ENCODE measurements at places on chromosomes 6 and 20.

DNA sequence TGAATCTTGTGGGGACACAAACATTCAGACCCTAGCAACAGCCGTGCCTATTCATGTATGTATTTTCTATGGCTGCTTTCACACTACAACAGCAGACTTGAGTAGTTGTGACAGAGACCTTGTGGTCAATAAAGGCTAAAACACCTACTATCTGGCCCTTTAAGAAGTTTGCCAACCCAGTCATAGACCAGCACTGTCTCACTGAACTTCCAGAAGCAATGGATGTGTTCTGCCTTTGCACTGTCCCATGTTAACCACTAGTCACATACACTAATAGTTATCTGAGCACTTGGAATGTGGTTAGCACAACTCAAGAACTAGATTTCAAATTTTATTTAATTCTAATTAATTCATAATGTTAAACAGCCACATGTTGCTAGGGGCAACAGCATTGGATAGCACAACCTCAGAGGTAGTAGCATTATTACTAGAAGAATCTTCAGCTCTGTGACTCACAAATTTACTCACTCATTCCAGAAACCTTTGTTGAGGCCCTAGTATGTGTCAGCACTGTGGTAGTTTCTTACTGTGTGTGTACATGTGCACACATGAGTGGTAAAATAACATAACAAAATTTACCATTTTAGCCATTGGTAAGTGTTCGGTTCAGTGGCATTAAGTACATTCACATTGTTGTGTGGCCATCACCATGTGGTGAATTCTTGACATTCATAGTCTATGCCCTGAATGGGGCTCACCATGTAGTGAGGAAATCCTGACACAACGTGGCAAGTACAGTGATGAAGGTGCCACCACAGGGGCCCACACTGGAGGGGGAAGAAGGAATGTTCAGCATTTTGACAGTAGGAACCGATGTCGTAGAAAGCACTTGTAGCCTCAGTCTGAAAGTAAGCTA, 107.3 kb downstream of the CEP57L1 start:
- DNase-seq = no peak

DNA sequence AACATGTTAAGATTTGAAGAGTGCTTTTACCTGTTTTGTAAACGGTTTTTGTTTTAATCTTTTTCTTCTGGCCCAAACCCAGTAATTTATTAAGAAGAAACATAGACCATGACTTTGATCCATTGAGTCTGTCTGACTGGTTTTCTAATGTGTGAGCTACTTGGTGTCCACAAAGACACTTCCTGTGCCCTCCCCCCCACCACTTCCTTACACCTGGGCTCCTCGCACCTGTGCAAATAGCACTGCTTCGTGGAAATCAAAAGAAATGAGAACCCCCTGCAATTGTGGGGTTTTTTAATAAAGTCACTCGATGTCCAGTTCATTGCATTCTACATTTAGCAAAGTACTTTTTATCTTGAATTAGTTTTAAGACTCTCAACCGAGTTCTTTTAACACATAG, 65.5 kb downstream of the SMOC2 start:
- DNase-seq = no peak

DNA sequence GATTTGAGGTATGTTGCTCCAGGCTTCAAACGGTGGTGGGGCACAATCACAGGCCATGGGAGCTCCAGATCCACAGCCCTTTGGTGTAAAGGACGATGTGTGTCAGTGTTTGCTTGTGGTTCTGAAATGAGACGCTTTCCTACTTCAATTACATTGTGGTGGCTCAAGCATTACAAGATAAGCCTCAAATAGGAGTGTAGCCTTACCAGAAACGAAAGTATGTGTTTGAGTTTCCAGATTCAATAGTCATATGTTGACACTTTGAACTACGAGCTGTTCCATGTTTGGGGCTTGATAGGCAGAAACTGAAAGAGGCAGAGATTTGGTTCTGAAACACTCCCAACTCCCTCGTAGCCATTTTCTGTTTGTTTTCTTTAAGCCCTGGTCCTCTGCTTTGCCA, 187.1 kb downstream of the MYLK4 start:
- DNase-seq = no peak

GRCh38 chr6:110307368-110307767, 50.8 kb downstream of the METTL24 start:
- DNase-seq = no peak

DNA sequence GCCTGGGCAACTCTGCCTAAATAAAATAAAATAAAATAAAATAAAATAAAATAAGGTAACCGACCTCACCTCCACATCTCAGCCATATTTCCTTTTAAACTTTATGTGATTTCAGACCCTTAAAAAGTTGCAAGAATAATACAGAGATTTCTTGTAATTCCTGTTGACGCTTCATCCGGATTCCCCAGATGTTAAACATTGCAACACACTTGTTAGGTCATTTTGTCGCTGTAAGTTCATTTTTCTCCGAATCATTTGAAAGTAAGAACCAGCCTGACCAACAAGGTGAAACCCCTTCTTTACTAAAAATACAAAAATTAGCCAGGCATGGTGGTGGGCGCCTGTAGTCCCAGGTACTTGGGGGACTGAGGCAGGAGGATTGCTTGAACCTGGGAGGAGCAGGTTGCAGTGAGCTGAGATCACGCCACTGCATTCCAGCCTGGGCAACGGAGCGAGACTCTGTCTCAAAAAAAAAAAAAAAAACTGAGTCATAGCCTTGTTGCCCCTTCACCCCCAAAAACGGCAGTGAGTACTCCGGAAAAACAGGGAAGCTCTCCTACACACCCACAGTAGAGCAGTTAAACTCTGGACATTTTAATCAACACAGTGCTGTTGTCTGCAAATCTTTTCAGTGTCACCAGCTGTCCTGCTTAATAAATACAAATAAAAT, 5.9 kb downstream of the PYGB start:
- no peak for DNase-seq

DNA sequence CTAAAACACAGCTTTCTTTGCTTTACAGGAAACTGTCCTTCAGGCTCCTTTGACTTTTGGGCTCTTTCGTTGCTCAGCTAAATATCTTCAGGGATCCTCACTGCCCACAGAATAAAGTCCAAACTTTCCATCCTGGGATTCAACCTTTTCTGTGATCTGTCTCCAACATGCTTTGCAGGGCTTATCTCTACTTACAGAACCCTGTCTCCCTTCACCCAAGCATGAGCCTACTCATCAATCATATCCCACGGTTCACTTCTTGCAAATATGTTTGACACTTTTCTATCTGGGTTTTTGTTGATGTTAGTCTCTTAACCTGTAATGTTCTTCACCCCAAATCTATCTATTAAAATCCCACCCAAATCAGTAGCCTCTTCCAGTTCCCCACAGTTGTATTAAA, 327.3 kb upstream of the RNF24 start:
- no peak for DNase-seq

GRCh38 chr6:133544419-133544818, 303.3 kb downstream of the EYA4 start:
- no peak for DNase-seq

DNA sequence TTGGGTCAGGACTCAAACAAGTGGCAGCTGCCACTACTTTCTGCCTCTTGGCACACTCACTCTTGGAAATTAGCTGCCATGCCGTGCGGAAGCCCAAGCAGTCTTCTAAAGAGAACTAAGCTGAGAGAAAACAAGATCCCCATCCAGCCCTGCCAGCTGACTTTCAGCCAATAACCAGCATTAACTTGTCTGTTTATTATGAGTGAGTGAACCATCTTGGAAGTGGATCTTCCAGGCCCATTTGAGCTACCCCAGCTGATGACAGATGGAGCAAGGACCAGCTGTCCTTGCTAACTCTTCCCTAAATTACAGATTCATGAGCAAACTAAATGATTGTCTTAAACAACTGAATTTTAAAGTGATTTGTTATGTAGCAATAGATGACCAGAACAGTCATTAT, 73.9 kb upstream of the RBM24 start:
- DNase-seq = no peak

- DNase-seq = no peak
Observed at GRCh38 chr20:11569163-11569562, 348.5 kb upstream of the BTBD3 start.

- no peak for DNase-seq
Observed at GRCh38 chr6:150354754-150355571, 13.8 kb upstream of the IYD start.

DNA sequence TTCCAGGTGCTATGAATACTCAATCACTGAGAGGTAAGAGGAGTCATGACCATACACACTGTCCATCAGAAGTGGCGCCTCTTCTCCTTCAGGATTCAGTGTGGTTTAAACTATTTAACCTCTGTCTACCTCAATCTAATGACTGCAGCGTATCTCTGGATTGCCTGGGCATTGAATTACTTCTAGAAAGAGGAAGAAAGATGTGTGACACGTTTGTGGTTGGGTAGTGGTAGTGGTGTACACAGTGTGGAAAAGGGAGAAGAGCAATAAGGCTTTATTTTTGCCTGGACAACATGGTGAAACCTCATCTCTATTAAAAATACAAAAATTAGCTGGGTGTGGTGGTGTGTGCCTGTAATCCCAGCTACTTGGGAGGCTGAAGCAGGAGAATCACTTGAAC, 38.0 kb upstream of the ECHDC1 start:
- no peak for DNase-seq

DNA sequence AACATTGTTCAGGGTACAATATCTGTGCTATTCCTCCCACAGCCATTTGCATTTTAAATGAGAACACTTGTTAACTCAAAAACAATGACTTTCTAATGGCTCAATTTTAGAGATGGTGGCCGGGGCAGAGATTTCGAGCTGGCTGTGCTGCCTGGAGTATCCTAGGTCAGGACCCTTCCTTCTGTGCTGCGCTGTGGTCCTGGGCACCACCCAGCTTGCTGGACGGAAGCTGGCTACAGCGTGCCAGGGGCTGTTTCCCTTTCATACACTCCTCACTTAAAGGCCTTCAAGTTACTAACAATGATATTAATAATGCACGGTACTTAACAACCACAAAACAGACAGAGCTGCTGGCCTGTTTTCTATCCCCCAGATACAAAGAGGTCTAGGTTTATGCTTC, 194.4 kb upstream of the CST7 start:
- DNase-seq = no peak

- DNase-seq = no peak
Observed at GRCh38 chr20:60131375-60131774, 173.2 kb downstream of the CDH26 start.

- DNase-seq = no peak
Observed at GRCh38 chr6:34528996-34529664, 27.0 kb downstream of the SPDEF start.

- no peak for DNase-seq
Observed at GRCh38 chr20:34526466-34526865, 10.2 kb downstream of the DYNLRB1 start.

GRCh38 chr6:17004269-17004668, 97.6 kb upstream of the STMND1 start:
- DNase-seq = no peak

- DNase-seq = no peak
Observed at GRCh38 chr6:34150766-34151165, 4.9 kb upstream of the GRM4 start.

DNA sequence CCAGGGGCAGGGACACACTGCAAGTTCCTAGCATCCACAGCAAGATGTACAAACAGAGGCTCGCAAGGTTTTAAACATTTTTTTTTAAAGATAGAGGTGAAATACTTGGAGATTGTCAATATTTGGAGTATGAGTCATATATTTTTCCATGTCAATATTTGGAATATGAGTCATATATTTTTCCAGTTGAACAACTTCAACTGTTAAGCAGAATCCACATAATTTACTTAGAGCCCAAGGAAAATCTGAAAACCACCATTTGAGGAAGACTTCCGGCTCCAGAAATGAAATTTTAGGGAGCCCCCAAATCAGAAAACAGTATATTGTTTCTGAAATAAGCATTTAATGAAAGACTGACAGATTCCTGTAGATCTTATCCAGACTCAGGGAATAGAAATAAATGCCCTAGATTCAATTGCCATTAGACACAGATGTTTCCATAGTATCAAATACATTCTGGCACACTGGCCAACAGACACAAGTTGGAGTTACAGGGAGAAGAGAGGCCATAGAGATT, 51.6 kb upstream of the FAM184A start:
- no peak for DNase-seq

DNA sequence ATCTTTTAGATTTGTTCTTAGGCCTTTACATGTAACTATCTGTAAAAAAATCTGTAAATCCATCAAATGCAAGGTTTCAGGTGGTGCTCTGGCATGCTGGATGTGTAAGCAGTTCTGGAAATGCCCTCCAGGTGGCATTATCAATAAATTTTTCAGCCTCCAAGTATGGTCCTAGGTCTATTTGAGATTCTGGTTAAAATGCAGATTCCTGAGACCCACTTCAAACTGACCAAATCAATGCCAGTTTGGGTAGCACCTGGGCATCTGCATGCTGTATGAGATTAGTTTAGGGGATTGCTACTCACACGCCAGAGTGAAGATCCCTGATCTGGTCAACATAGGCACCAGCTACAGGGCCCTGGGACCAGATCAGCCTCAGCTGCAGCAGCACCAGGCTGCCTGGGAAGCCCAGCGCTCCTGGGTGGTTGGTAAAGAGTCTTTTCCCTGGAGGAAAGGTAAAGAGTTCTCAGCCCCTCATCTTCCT, 507.3 kb upstream of the CITED2 start:
- DNase-seq = peak; percentile 8

DNA sequence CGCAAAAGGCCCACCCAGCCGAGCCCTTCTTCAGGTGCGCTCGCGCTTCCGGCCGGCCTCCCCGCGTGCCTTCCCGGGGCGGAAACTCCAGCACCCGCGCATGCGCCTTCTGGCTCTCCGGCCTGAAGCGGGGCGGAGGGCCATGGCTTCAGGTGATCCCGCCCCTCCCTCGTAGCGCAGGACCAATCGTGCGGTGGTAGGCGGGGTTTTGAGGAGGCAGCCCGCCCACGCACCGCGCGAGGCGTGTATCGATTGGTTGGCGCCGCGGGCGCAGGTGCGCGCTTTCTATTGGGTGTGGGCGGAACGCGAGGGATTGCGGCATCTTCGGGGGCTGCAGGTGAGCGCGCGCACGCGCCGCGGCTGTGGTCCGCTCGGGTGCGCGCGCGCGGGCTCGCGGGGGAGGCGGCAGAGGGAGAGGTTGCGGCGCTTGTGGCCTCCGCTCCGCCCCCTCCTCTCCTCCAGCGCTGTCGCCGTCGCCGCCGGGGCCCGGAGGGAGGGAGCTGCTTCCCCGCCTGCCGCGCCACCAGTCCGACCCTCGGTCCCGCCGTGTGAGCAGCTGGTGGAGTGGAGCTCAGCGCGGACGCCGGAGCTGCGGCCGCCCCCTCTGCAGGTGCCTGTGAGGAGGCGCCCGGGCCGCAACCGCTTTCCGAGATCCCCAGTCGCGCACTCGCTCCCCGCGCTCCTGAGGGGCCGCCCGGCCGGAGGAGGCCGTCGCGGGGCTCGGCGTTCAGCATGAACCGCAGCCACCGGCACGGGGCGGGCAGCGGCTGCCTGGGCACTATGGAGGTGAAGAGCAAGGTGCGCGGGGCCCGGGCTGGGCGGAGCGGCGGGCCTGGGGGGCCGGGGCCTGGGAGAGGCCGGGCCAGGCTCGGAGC, at the start of gene PARD6B:
PARD6B (plus strand) TSS at position 526 of the 875 bp plus-strand sequence; CDS start at position 733, 207 bp downstream.
- peak; percentile 100 for DNase-seq

DNA sequence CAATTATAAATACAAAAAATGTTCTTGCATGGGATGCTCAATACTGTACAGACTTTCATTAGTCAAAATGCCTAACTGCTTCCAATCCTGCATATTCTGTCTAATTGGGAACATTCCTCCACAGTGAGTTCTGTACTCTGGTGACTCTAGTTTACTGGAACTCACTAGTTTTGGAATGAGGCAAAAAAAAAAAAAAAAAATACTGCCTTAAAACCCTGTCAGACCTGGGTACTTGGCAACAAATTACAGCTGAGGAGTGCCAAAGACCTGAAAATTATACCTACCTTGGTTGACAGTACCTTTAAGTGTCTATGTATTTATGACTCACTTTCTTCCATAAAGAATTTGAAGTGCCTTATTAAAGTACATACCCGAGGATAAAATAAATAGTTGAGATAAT, 276.7 kb downstream of the FARS2 start:
- no peak for DNase-seq

GRCh38 chr6:79450984-79451383, 86.2 kb downstream of the LCA5 start:
- DNase-seq = no peak

All from NCI-H187 (cell line).